Activated CD8-positive, alpha-beta T cell treated with anti-CD3 and anti-CD28 coated beads for 36 hours (primary cell): ENCODE measurements at places on chromosomes 2 and 18.
A peak's percentile ranks its signal among the peaks of the same experiment; 100 is the strongest.

GRCh38 chr2:179981085-179981484 is 26.0 kb downstream of the CWC22 start:
- no peak for DNase-seq

DNA sequence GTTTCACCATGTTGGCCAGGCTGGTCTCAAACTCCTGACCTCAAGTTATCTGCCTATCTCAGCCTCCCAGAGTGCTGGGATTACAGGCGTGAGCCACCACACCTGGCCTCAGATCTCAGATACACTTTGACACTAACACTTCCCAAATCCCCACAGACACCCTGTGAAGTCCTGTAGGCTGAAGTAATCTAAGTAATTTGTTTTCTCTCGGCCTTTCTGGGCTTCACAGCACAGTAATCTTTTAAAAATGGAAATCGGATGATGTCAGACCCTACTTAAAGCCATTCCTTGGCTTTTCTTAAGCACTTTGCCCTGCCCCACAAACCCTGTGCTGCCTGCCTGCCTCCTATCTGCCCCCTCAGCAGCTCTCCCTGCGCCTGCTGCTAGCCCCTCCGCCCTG is 16.2 kb downstream of the ATIC start:
- no peak for DNase-seq

GRCh38 chr18:23377669-23378301 is 75.3 kb upstream of the RIOK3 start:
- no peak for DNase-seq

GRCh38 chr2:227766373-227766883 is 20.7 kb downstream of the SCYGR8 start:
- peak; percentile 72 for DNase-seq

DNA sequence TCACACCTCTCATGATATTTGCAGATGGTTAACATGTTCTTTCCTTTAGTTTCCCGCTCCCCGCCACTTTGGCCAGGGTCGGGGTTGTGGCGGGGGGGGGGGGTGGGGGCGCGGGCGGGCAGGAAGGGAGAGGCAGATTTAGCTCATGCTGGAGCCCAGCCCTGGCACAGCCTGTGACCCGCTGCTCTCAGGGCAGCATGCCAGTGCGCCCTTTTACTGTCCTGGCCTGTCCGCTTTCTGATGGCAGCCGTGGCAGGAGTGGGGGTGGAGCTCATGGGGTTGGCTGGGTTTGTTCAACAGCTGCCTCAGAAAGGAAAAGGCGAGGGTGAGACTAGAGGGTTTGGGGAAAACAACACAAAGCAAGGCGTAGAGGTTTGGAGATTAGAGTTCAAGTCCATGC is 56.1 kb downstream of the TNP1 start:
- no peak for DNase-seq

- no peak for DNase-seq
These were observed 547.9 kb upstream of the ID2 start for GRCh38 chr2:8133913-8134472.

DNA sequence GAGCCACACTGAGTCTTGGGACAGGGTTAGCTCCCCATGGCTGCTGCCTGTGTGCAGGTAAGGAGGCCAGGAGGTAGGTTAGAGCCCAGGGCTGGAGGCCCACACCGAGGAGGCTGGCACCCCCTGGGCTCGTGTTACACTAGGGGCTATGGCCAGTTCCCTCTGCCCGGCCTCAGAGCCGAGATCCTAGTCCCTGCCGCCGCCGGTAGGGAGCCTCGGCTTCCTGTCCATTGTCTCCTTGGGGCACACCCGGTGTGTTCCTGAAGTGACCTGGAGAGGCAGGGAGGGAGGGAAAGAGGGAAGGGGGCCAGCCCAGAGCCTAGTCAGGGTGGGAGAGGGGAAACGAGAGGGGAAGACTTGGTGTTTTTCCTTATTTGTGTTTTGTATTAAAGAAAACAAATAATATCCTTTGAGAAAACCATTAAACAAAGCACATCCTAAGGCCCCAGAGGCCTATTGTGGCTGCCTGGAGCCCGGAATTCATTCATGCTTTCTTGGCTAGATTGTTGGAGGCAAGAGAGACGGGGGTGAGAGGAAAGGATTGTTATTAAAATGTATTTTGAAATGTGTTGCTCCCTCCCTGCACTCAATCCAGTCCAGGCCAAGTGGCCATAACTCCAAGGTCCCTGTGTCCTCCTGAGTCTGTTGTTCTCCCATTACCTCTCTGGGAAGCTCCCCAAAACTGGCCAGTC is 170.7 kb downstream of the CTIF start:
- no peak for DNase-seq

DNA sequence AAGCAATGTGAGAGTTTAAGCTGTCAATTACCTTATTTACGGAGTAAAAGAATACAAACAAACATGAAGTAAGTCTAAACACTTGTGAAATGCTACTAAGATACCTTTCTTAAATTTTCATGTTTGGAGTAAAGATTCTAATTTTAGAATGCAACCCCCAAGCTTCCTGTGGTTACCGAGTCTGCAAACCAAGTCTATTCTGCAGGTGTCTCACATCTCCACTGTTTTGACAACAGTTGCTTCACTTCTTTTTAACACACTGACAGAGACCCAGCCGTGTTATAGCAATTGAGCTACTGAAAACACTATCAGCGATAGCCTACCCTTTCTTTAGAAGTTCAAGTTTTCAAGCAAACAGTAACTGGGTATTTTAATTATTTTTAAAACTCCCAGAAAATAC is 608.3 kb downstream of the ERBB4 start:
- no peak for DNase-seq

- no peak for DNase-seq
These were observed 3.5 kb downstream of the PELI1 start for GRCh38 chr2:64140665-64141200.

GRCh38 chr18:31057051-31057450 is 14.5 kb upstream of the DSC3 start:
- no peak for DNase-seq

DNA sequence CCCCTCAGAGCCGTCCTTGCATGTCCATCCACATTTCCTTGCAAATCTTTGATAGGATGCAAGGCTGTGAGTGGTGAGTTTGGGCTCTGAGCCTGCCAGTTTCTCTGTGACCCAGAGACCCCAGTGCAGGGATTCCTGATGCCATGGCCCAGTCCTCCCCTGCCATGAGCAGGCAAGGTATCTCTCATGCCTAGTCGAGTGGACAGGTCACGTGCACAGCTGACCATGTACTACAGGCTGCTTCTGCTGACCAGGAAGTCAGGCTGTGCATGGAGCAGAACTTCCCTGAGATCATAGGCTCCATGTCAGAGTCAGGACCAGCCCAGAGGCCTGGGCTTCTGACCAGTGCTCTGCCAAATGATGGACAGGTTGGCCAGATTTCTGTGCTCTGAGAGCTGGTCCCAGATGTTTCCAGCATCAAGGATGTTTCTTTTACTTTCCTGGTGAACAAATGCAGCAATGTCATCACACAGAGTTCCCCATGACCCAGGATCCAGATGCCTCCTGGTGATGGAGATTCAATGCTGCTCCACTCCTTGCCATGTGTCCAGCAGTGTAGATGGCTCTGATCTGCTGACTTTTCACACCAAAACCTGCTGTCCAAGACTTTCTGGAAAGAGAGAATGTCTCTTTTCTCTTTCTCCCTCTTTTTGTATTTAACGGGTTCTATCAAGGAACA is 321.6 kb upstream of the HS6ST1 start:
- no peak for DNase-seq

DNA sequence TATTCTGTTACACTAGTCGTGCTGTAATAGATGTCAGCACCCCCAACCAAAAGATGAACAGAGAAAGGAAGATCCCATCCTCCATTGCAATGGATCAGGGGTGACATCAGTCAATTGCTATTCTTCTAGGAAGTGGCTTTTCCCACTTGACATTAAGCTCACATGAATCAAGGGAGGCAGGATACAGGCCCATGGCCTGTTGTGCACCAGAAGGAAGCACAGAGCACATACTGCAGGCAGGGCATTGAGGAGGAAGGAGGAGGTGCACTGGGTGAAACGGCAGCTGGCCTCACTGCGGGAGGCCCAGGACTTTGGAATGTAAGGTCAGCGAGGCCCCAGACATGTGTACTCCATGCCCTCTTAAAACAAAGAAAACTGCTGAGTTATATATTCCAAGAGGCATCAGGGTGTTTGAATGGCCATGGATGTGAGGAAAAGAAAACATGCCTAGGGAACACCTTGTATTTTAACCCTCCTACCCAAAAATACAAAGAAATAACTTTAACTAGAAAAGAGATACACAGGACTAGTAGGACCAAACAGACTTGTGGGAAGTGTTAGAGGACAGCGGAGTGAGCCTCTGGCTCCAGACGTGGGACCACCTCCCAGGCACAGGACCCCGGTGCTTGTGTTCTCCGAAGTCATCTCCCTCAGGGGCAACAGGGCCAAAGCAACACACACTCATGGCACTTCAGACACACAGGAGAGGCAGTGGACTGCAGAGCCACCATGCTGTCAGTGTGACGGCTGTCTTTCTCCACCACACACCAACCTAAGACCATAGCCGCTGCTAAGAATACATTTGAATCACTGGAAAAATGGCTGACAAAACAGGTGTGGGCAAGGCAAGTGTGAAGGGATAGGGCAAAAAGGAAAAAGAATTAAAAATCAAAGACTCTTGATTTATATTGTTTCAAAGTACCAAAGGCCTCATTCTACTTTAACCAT is 51.4 kb upstream of the RIOK3 start:
- no peak for DNase-seq

DNA sequence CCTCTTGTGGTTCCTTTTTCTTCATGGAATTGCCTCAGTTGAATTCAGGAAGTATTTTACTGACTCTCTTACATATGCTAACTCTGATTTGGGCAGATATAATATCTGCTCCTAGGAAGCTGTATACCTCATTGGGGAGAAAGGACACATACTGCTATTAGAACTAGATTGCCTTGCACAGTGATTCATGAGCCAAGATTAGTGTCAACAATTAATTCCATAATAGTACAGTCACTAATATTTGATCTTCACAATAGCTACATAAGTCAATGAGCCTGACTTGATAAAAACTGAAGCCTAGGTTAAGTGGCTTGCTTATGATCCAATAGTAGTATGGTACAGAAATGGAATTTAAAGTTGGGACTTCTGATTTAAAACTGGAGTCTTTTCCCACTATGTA is 127.6 kb downstream of the ETAA1 start:
- DNase-seq, result no peak

DNA sequence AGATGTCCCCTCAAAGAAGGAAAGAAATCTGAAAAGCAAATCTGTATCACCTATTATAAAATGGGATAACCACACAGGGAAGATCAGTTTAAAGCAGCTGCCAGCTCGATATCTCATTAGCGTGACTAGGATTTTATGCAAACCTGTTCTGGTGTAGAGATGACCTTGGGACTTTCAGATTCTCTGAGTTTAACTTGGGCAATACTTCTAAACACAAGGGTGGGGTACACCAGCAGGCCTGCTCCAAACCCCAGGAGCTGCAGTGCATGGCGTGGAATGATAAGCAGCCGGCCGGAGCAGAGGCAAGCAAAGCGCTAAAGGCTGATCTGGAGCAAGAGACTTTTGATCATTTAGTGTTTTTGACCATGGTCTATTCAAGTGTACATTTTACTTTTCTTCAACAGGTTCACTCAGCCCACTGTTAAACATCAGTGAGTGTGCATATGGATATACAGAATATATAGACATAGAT is 4.7 kb downstream of the SERTAD2 start:
- no peak for DNase-seq

DNA sequence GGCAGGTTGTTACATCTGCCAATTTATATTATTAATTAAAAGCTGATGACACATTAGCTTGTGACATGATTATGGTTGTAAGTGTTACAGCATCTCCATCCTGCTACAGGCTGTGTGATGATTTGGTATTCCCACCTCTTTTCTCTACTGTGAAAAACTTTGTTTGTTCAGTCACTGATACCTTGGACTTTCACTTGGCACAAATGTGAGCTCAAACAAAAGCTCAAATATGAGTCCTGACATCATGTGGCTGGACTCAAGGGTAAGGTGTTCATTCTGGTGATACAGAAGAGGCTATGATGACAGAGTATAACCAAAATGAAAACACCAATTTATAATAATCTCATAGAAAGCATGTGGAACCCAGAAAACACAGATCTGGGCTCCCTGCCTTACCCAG is 11.4 kb upstream of the IL36A start:
- DNase-seq, result no peak

DNA sequence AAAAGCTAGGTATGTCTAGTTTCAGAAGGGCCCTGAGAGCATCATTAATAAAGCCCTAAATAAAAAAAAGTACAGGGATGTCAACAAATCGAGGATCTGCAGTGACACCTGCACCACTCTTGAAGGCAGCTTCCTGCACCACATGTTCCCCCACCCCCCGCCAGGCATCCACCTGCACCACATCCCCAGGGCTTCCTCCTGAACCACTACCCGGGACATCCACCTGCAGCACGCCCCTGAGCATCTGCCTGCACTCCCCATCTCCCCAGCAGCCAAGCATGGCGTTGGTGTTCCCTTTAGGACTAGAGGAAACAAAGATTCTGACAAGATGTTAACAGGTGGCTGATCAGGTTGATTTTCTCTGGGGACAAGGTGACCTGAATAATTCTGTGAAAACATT is 55.2 kb downstream of the DLGAP1 start:
- DNase-seq, result no peak

- DNase-seq, result peak; percentile 3
These were observed 964.7 kb upstream of the ZEB2 start for GRCh38 chr2:145484448-145485097.

- DNase-seq, result no peak
These were observed 37.5 kb downstream of the DDX1 start for GRCh38 chr2:15628899-15629855.

DNA sequence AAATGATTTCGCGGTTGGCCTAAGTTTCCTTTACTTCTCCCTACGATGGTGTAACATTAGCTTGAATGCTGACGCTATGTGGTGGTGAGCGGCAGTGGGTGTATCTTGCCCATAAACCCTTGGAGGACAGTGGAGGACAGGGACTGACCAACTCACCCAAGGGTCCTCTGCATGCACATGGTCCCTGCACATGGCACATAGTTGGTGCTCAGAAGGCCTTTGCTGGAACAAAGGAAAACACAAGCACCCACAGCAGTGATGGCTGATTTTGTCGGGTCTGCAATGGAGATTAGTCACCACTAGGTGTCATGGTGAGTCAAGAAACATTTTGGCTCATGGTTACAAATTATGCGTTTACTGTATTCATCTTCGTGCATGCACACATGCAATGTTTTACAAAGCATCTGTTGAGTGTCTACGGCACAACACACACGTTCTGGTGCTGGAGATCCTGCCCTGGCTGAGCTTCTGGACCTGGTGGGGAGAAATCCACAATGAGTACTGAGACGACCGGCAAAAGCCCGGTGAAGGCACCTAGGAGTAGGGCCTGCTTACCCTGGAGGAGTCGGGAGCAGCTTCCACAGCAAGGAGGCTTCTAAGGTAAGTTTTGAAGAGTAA is 44.0 kb downstream of the PDCL3 start:
- peak; percentile 42 for DNase-seq

GRCh38 chr2:154231021-154231420 is 359.3 kb downstream of the GALNT13 start:
- no peak for DNase-seq
